Mesenteric fat pad (tissue), 1 donor: ENCODE measurements at places on chromosomes 6 and 20. TPM values are rescaled to one million over a fixed set of nuclear protein-coding genes. Genes with fewer than 3 reads are reported as not detected.

DOK5 gene
- 4.6 TPM for total RNA-seq

CCM2L gene
- 10.4 TPM for total RNA-seq

C6orf132 gene
- 1.3 TPM for total RNA-seq

SLC22A2 gene
- total RNA-seq, result not detected

BMP6 gene
- total RNA-seq, result 12.7 TPM

CUL7 gene
- total RNA-seq, result 13.7 TPM

MACROD2 gene
- total RNA-seq, result 3.8 TPM

SSTR4 gene
- total RNA-seq, result not detected

DACT2 gene
- 0.48 TPM for total RNA-seq

SEL1L2 gene
- not detected for total RNA-seq

DCDC2 gene
- total RNA-seq, result not detected

CEP57L1 gene
- 14.2 TPM for total RNA-seq

NKX2-2 gene
- total RNA-seq, result not detected

PDE7B gene
- 5.4 TPM for total RNA-seq

DNA sequence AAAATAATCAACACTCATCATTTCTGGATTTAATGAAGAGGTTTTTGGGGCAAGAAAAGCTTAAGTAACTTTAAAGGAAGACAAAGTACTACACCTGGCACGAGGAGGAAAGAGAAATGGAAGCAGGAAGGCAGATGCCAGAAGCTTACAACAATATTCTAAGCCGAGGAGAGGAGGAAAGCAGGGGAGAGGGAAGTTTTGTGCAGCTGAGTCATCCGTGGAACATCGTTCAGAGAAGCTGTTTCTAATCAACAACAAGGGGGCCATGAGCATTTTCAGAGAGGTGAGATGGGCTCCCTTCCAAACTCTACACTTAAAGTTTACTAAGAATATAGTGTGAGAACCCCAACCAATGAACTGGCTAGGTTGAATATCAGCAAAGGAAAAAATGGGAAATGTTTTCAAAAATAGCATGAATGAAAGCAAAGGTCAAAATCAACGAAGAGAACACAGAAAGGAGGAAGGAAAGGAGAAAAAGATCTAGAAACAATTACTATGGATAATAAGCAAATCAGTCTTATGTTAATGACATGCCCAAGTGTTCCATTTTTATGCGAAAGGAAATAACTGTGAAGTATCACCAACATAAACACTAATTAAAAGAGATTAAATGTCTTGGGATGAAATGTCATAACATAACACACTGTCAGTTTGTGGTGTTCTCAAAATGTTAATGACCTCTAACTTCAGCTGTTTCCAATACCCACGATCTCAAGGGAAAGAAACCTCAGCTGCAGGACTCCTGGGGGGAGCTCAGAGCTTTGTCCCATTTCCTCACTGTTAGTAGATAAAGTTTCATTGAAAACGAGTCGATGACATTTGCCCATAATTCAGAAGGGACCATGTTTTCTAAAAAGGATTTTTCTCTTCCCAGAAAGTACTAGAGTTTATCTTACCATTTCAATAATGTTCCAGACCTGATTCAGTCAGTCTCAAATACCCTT is 203.4 kb upstream of the STXBP5 start:
- no peak for DNase-seq

DNA sequence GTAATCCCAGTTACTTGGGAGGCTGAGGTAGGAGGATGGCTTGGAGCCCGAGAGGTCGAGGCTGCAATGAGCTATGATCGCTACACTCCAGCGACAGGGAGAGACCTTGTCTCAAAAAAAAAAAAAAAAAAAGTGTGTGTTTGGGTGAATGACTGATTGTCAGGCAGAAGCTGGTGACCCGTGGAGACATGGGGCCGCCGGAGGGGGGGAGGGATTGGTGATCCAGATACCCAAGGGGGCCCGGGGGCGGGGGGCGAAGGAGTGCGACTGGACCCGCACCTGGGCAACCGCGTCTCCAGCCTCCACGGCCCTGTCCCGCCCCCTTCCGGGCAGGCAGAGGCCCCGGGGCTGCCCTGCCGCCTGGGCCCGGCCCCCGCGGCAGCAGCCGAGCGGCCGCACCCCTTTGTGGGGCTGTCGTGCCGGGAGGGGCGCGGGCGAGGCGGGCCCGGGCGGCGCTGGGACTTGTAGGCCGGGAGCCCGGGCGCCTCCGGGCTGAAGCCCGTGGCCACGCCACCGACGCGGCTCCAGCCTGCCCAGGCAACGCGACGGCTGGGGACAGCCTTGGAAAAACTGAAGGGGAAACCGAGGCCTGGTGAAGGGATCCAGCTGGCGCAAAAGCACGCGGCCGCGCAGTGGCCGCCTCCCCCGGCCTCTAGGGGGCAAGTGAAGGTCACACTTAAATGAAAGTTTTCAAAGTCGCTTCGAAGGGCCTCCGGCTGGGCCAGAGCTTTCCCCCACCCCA is 2.1 kb upstream of the RBM38 start:
- no peak for DNase-seq

DNA sequence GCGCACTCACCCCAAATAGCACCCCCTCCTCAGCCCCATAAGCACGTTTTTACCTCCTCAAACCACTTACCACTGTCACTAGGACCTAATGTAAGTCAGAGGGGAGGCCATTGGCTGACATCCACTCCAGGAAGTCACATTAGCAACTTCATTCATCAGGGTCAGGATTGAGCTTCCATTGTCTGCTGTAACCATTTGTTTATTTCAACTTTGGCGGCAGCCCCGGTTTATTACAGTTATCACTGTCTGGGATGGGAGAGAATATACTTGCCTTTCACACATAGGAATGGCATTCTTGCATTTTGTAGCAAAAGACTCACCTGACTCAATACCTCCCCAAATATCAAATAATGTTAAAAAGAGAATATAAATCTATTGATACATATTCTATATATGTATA is 38.3 kb downstream of the MAFB start:
- no peak for DNase-seq

GRCh38 chr20:41087325-41087685 is 50.0 kb upstream of the PLCG1 start:
- DNase-seq, result no peak

DNA sequence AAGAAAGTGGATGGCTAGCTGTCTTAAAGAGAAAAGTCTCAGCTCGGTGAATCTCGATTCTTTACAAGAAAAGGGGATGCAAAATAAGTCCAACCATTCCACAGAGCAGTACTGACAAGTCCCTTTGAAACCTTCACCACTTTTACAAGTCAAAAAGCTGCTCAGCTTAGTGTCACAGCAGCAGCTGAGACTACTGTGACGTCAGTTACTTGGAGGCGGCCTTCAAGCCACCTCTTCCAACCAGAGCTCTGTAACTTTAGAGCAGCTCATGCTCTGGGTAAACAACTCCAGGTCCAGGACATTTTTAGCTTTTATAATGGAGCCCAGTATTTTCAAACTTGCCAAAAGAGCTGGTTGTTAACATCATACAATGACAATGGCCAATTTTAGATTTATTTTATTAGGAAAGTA is at the start of gene KIAA0408:
Gene KIAA0408 (minus strand): TSS at position 159 of the 411 bp plus-strand sequence. CDS start 5,408 bp downstream, outside the sequence.
- no peak for DNase-seq

- DNase-seq, result no peak
These were observed 5.6 kb downstream of the BAG2 start for GRCh38 chr6:57177545-57178265.

DNA sequence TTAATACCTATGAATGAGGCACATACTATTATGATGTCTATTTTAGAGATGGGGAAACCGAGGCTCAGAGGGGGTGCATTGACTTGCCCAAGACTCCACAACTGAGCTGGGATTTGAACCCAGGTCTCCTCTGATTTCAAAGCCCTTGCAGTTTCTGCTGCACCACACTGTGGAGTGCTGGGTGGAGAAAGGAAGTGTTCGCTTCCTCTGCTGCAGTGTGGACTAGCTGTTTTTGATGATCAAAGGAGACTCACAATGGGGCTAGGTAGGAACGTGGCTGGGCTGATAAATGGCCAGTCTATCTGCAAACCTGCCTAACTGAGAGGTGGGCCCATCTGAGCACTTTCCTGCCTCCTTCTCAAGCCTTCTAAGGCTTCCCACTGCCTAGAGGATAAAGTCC is 87.2 kb downstream of the CD40 start:
- DNase-seq, result no peak

- peak; percentile 78 for DNase-seq
These were observed 21.2 kb downstream of the SYNDIG1 start for GRCh38 chr20:24490598-24490997.

DNA sequence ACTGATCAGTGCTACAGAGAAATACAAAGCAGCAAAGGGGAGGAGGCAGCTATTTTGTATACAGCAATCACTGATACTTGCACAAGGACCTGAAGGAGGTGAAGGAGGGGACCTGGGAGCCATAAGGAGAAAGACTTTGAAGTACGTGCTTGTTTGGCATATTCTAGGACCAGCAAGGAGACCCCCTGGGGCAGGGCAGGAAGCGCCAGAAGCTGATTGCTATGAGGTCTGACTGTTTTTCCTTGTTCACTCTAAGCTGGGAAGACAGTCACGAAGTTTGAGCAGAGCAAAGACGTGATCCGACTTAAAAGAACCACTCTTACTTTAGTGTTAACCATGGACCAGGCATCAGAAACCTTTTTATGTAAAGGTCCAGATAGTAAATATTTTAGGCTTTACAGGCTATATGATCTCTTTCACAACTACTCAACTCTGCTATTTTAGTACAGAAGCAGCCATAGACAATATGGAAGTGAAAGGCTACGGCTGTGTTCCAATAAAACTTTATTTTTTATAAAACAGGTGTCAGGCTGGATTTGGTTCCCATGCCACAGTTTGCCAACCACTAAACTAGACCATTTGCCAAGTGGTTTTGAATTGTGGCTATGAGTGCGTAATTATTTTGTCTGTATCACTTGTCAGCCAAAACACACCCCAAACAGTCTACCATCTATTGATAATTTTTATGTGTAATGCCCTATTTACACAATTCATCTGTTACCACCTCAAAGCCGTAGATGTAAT is 217.9 kb downstream of the PRL start:
- no peak for DNase-seq

DNA sequence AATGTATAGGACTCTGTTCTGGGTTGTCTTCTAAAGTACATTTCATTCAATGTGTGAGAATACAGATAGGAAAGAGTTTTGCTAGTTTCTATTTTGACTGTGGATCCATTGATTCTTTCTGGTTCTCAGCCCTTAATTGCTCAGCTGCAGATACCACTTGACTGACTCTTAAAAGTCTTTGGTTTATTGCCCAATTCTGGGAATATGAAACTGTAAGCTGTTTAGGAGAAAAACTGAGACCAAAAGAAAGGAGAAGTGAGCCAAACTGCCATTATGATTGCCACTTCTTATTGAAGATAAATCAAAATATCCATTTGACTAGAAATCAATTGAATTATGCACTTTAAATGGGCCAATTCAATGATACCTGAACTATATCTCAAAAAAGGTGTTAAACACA is 211.4 kb downstream of the ESR1 start:
- no peak for DNase-seq

GRCh38 chr6:53014063-53014462 is 19.0 kb upstream of the GSTA4 start:
- no peak for DNase-seq

DNA sequence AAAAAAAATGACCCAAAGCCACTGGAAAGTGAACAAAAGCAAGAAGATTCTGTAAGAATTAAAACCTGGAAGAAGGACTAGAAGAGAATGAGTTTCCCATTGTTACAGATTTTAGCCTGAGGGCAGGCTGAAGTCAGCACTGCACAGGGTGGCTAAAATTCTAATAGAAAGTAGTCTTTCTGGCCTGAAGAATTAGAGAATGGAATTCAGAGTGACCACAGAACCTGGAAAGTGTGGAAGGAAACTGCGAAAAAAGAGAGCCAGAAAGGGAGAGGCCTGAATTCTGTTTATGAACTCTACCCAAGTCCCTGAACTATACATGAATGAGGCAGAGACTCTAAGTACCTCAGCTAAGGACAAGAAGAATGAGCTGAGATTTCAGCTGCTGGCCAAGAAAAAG is 38.9 kb upstream of the FILIP1 start:
- DNase-seq, result no peak

DNA sequence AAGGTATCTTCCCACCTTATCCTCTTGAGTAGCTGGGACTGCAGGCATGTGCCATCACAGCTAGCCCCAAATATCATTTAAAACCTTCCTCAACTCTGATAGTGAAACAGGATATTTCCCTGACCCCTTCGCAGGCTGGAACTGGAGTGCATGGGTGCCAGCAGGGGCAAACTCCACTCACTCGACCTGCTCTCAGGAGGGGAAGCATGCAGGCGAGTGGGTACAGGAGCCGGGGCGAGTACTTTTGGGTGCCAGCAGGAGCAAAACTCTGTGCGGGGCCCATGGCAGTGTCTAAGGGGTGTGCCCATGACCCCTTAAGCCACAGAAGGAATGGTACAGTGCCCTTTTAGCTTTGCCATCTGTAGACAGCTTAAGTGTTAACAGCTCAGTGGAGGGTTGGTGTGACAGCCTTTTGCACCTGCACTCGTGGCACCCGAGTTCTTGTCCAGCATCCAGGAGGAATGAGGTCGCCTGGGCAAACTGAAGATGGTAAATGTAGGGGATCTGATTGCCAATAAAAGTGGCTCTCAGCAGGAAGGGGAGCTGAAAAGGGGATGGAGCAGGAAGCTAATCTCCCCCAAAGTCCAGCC is 155.1 kb downstream of the CDK19 start:
- DNase-seq, result no peak

GRCh38 chr6:160131636-160132296 is 10.2 kb downstream of the SLC22A1 start:
- peak; percentile 85 for DNase-seq

GRCh38 chr6:26304797-26305640 is 60.0 kb upstream of the BTN3A2 start:
- DNase-seq, result no peak

DNA sequence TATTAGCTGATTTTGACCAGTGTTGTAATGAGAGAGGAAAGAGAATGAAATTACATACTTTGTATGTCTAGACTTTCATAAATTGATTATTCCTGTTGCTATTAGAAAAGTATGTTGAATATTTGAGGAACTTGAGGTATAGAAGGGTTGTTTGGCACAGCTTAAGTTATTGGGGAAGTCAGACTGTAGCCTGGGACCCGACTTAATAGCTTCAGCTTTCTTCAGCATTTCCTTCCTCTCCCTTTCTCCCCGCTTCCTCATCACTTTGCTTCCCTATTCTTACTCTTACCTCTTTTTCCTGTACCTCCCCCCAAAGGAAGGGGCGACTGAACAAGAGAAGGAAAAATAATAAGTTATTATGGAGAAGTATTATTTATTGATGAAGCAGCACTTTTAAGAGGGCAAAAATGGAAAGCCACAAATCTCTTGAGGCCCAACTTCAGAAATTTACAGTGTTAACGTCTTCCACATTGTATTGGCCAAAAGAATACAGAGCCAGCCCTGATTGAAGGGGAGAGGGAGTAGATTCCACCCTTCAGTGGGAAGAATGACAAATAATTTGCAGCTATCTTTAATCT is 7.4 kb downstream of the SENP6 start:
- no peak for DNase-seq
